ENCODE measurements at places on chromosomes 6 and 20.

- no peak for DNase-seq
Observed at GRCh38 chr6:81003156-81003555, 749.3 kb downstream of the TENT5A start.

DNA sequence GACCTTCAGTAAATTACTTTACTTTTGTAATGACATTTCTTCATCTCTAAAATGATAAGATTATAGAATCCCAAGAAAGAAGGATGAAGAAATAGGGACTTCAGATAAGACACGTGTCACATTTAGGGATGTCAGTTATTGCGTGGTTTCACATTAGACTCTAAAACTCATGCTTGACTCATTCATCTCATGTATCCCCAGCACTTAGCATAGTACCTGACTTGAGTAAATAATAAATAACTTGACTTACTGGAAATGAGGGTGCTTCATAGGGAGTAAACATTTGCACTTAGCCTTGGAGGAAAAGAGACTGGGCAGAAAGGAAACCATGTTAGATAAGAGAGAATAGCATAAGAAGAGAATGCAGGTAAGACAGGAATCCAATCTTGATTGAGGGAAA, 37.2 kb downstream of the VTA1 start:
- DNase-seq: peak; percentile 41

DNA sequence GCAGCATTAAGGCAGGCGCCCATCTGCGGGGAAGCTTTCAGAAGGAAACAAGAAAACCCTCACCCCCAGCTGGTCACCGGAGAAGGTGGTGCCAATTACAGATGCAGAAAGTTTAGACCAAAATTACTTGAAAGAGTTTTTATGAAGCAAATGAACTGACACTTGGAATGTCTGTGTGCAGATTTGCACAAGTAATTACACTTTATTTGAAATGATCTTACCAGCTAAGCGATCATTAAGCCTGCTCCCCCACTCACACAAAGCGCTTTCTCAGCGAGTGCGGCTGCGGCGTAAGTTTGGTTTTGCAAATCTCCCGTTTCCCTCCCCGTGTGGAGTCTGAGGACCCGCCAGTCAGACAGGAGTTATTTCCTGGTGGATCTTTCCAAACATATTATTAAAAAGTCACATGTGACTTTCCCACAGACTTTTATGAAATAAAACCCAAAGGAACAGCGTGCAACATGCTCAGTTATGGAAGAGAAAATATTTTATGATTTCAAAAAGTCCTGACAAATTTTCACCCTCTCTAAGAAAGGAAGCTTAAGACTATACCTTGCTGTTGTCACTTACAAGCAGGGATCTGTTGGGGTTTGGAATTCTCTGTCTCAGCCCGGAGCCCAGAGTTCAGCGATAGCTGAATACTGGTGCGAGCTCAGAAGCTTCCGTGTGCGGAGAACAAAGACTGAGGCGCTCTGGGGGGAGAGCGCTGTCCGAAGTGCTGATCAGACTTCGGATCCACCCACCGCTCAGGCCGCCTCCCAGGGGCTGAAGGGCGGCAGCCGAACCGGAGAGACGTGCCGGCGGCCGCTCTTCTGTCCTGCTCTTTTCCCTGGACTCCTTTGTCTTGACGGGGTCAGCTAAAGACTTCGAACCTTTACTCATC, 2.7 kb upstream of the MYT1 start:
- peak; percentile 80 for DNase-seq

- DNase-seq: no peak
Observed at GRCh38 chr20:46951840-46952497, 57.3 kb downstream of the EYA2 start.

GRCh38 chr20:32891926-32892660, 33.4 kb downstream of the EFCAB8 start:
- no peak for DNase-seq

Data from hematopoietic multipotent progenitor cell treated with erythropoietin and hydrocortisone succinate and interleukin-3 and kit ligand, for 6 days (in vitro differentiated cells).